Placental pericyte (primary cell): ENCODE measurements at places on chromosomes 13 and 19. TPM values are rescaled to one million over a fixed set of nuclear protein-coding genes. Genes with fewer than 3 reads are reported as not detected.

Gene CEACAM8
- not detected in 2 replicates for total RNA-seq

Gene SIGLEC12
- not detected in 2 replicates for total RNA-seq

Gene RANBP3
- 50.5 and 65.4 TPM in 2 replicates for total RNA-seq

Gene TMPRSS9
- not detected in 2 replicates for total RNA-seq

Gene ZNF681
- total RNA-seq: 0.22 and 0.86 TPM in 2 replicates

Gene SHANK1
- total RNA-seq: 0.22 and 4.9 TPM in 2 replicates

Gene GPR180
- total RNA-seq: 9.8 and 22.5 TPM in 2 replicates

Gene ATP7B
- 1.4 and 2.8 TPM in 2 replicates for total RNA-seq
